ENCODE measurements at places on chromosomes 16 and 17.

GRCh38 chr17:65324611-65325342 is 187.6 kb downstream of the RGS9 start:
- no peak for ATAC-seq

DNA sequence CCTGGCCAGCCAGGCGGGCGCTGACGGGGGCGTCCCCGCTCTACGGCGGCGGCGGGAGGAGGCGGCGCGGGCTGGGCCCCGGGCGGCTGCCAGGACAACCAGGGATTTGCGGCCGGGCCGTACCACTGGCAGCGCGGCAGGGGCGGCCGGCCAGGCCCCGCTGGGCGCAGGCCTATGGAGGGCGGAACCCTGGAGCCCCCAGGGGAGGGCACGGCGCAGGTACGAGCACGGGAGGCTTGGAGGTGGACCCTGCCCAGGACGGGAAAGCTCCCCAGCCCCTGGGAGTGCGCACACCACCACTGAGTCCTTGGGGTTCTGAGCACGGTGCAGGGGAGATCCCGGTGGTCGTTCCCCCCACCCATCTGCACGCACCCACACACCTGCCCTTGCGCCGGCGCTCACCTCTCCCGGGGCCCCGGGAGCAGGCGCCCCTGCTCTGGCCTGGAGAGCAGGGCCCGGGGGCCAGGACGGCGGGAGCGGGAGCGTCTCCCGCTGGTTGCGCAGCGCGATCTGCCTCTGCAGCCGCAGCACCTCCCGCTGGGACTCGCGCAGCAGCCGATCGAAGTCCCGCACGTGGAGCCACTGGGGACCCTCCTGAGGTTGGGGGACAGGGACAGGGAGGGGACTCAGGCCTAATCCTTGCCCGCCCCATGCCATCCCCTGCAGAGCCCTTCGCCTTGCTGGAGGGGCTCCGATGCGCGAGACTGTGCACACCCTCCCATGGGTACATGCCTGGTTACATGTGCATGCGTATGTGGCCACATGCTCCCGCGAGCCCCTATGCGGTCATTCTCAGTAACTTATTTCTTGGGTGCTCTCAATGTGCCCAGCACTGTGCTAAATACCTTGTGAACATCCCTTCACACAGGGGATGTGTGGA is 3.9 kb downstream of the TSPOAP1 start:
- no peak for ATAC-seq

- no peak for ATAC-seq
Observed at GRCh38 chr17:60043846-60044245, 34.9 kb downstream of the HEATR6 start.

- no peak for ATAC-seq
Observed at GRCh38 chr16:53829186-53829747, 125.3 kb downstream of the FTO start.

- no peak for ATAC-seq
Observed at GRCh38 chr16:31402687-31403086, 9.6 kb downstream of the ITGAD start.

GRCh38 chr17:73612031-73612472 is 32.2 kb downstream of the SDK2 start:
- no peak for ATAC-seq

DNA sequence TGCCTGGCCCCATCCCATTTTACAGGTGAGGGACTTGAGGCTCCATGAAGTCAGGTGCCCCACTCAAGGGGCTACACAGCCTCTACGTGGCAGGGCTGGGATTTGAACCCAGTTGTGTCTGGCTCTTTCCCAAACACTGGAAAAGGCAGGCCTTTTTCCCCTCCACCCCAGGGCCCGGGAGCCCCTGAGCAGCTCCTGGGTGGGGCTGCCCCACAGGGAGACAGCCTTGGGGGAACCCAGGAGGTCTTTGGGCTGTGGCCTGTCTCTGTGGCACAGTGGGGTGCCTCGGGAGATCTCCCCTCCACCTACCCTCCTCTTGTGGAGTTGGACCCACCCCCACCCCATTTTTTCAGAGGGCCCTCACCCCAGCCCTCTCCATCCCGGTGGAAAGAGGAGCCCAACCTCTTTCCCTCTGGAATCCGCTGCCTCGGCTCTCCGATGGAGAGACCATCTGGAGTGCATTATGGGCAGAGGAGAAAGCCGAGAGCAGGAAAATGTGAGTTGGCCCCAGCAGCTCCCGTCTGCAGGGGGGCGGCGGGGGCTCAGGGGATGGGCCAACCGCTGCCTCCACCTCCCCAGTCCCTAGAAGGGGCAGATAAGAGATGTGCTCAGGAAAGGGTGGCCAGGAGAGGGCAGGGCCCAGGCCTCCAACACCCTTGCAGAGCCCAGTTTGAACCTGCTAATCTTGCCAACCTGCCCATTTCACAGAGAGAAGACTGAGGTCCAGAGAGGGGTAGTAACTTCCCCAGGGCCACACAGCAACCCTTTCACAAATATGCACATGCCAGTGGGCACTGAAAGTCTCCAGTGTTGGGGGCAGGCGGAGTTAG is 15.4 kb upstream of the TMEM92 start:
- no peak for ATAC-seq

- ATAC-seq: no peak
Observed at GRCh38 chr16:80447241-80447640, 93.6 kb upstream of the DYNLRB2 start.
